ENCODE measurements at places on chromosomes 6 and 20.

DNA sequence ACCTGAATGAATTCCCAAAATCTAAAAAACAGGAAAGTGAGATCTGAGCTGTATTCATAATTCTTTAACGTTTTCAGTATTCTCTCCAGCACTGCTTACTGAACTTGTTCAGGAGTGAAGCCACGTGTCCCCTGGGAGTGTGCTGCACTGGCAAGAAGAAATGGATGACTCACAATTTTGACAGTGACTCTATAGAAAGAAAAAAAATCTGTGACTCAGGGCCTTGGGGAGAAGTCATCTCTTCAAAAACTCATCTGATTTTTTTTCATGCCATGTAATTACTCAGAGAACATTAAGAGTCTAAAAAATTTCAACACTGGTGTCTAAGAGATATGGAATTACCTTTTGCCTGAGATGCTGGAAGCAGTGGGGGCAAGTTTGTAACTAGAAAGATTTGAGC is 39.7 kb downstream of the ANKEF1 start:
- peak; percentile 54 for DNase-seq

DNA sequence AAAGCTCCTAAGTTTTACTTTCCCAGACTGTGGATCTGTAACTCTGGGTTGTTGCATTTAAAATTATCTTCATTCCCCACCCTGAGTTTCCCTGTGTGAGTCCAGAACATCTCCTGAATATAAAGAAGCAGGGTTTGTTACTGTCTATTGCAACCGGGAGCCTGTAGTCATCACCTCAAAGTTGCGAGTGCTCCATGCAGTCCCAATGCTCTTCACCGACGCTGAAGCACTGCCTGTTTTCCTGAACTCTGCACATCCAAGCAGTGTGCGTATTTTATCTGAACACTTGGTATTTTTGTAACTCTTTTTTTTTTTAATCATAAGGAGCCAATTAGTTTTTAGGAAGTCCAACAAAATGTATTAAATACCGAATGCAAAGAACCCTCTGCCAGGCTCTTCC is 907 bp upstream of the HLA-B start:
- DNase-seq, result no peak

- DNase-seq, result no peak
Measured at GRCh38 chr6:21441386-21441785, 152.2 kb upstream of the SOX4 start.

DNA sequence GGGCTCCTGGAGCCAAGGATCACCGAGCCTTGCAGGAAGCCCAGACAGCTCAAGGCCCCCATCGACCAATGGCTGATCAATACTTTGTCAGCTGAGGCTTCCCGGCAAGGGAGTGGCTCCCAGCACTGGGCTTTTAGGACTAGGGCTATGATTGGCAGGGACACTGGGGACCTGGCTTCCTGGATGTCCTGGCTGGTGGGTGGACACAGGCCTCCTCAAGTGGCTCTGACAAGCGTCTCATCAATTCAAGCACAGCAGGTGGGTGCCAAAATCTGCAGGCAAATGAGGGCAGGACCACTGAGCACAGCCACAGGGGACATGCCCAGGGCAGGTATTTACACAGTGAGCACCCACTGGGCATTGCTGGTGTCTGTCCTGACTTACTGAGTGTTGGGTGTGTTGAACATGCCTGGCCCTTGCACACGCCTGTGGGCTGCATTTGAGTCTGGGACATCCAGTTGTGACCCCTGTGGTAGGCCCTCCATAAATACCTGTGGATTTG is 420.1 kb upstream of the SULF2 start:
- DNase-seq, result no peak

DNA sequence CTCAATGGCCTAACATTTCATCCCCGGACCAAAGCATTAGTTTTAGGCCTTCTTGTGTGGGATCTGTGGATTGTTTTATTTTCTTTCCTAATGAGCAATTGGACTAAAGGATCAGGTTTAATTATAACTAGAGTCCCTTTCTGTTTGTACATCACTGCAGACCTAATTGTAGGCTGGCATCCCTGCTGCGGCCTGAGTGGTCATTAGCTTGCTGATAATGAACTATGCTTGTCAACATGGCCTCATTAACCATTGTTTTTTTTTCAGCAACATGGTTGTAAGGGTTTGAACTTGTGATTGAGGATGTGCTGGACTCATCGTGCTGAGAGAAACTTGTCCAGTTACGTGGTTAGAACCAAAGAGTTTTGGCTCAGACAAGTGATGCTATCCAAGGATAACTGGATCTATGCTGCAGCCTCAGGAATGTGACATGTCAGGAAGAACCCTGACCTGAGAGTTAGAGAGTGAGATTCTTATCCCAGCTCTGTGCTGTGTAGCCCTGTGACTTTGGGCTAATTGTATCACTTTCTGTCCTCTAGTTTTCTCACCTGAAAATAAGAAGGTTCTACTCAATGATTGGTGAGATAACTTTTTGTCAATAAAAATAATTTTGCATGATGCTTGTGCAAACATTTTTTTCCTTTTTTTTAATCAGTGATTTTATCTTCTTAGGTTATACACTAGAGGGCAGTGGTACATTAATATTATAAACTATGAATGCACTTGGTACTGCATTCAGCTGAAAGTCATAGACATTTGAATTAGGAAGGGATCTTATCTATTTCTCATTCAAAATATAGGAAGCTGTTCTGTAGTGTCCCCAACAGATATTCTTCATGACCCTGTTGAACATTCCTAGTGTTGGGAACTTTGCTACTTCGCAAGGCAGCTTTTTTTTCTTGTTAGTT is 140.9 kb downstream of the RNF144B start:
- DNase-seq, result no peak

GRCh38 chr20:34127792-34128191 is 15.7 kb upstream of the EIF2S2 start:
- no peak for DNase-seq

DNA sequence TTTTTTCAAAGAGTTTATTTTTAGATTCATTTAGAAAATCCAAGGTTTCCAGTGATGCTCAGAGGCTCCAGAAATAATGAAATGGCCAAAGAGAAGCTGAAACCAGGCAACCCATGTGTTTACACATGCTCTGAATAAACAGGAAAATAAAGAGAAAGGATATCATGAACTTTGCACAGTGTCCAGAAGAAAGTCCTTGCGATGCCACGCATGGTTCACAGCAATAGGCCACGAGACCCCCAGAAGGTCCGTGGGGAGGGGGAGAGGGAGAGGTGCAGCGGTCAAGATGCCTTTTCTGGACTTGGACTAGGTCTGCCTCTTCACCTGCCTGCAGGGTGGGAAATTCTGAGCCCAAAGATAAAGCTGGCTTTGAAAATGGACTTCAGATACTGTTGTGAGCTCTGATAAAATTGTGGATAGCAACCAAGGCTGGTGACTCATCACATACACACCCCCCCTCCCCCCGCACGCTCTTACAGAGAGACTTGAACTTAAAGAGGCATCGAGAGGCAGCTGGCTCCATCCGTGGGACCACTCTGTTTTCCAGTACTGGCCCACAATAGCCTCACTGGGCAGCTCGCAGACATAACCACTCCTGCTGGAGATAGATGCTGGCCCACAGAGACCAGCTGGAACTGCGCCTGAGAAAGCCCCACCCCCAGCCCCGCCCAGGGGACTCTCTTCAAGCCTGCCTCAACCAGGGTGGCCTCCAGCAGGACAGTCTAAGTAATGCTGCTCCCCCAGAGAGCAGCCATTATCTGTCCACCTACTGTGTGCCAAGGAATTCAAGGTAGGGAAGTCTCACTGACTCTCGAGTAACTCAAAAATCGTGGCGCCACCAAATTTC is 21.2 kb upstream of the NFATC2 start:
- no peak for DNase-seq

- DNase-seq, result peak; percentile 8
Measured at GRCh38 chr20:3658716-3659491, 4.3 kb downstream of the GFRA4 start.

Measured in posterior cingulate gyrus (tissue), 11 donors.